HT1080 (cell line): ENCODE measurements at places on chromosomes 7 and 10.

GRCh38 chr7:95794917-95795515 is 22.7 kb downstream of the DYNC1I1 start:
- peak; percentile 43 for DNase-seq

DNA sequence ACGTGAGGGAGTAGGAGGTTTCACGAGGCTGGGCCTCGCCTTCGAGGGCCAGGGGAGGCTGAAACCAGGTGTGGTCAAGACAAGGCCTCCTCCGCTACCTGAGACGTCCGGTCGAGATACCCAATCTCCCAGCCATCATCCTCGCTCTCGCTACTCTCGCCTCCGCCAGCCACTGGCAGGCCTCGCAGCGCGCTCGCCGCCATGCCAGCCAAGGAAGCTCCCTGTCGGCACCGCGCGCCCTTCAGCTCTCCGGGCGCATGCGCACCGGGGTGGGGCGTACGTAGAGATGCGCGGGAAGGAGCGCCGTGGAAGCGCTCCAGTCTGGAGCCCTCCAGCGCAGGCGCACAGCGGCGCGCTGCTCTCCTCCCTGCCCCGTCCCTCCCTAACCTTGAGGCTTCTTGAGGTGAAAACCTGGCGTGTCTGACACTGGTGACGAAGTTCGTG is at the start of gene ASZ1:
Gene ASZ1 (minus strand): TSS at position 236 of the 444 bp plus-strand sequence. CDS start 33 bp downstream, at position 203.
- DNase-seq, result no peak

- no peak for DNase-seq
These were observed 139.1 kb downstream of the ATE1 start for GRCh38 chr10:121788717-121789116.

GRCh38 chr7:103989785-103990767 is 618 bp upstream of the RELN start:
- DNase-seq, result peak; percentile 11
